Kidney glomerular epithelial cell (primary cell): ENCODE measurements at places on chromosomes 6 and 20.

DNA sequence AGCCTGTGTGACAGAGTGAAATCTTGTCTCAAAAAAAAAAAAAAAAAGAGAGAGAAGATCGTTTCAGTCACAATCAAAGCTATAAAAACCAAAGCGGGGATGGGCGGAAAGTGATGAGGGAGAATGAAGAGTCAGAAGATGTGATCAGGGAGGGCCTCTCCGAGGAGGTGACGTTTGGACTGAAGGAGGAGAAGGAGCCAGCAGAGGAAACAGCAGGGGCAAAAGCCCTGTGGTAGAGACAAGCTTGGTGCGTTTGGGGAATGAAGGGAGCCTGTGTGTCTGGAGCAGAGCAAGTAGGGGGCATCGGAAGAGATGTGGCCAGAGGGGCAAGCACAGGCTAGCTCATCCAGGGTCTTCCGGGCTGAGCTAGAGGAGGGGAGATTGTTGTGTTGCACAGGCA, 14.5 kb upstream of the LBP start:
- no peak for DNase-seq

DNA sequence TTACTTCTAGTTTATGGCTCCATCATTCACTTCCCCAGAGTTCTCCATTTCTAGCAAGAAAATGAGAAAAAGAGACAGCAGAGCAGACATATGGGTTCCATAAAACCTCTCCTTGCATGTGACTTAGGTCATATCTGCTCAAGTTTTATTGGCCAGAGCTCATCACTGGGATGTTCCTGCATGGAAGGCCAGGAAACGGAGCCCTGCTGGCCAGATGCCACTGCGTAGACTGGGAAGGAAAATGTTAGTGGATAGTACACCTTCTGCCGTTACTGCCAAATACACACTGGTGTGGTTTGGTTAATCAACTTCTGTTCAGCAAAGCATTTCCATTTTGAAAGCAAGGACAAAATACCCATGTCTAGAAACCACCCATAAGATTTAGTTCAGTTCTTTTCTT, 220.6 kb upstream of the TSHZ2 start:
- no peak for DNase-seq

DNA sequence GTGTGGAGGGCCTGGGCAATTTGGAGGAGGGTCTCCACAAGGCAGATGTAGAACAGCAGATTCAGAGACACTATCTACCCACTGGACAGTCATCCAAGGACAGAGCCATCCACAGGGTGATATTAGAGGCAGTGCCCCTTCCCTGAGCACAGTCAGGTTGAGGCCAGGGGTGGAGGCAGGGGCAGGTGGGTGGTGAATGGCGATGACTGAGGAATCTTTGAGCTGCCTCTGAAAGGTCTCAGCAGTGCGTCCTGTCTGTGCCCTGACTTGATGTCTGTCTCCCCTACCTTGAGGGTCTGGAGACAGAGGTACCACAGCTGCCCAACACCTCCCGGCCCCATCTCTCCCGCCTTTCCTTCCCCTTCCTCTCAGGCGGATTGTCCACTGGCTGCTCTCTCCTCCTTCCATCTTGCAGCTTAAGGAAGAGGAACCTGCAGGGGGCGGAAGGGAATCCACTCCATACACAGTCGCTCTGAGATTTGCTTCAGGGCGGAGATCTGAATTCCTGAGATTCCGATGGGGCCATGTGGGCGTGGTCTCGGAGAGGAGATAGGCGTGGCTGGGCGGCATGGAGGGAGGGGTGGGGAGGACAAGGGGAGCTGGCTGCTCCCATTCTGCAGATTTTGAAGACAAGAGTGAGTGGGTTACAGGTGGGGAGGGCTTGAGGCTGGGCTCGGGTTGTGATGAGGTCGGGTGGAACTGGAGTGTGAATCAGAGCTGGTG, 1.7 kb downstream of the MUCL3 start:
- DNase-seq: peak; percentile 78

DNA sequence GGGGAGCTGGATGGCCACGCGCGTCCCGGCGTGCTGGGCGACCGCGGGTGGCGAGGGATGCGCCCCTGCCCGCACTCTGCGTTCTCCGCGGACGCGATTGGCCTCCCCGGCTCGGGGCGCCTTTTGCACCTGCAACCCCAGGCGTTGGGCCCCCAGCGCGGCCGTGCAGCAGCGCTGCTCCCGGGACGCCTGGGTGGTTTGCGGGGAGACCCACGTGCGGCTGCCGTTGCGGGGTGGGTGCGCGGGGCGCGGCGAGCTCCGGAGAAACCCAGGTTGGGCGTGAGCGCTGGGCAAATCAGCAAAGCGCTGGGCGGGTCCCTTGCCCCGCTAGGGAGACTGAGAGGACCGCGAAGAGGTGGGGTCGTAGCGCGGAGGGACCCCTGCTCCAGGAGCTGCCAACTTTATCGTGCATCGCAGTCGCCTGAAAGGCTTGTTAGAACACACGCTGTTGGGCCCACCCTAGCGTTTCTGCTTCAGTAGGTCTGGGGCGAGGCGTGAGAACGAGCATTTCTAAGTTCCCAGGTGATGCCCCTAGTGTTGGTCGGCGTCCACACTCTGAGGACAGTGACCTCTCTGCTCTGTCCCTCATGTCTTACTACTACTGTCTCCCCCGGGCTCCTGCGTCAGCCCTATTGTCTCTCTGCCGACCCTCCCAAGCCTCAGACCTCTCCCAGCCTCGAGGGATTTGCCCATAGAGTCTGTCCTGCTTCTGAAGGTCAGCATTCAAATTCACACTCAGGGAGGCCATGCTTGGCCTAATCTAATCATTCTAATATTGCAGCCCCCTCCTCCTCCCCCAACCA, 538 bp upstream of the ZFP64 start:
- DNase-seq: peak; percentile 30

DNA sequence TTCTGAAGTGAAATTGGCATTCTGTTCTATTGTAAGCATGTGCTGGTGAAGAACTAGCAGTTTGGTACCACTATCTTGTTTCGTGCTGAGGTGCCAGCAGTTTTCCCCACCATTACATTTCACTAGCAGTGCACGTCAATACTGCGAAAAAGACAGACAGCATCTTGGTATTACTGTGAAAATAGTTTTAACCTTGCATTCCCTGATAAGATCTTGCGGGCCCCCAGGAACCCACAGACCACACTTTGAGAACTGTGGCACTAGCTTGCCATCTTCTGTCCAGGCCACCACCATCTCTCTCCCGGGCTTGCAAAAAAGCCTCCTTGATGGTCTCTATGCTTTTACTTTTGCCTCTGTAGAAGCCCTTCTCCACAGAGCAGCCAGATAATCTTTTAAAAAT, 185.7 kb downstream of the BACH2 start:
- no peak for DNase-seq

GRCh38 chr6:157322792-157323254, 496 bp downstream of the TMEM242 start:
- no peak for DNase-seq

GRCh38 chr6:169787797-169788196, 36.4 kb downstream of the ERMARD start:
- DNase-seq: no peak

GRCh38 chr6:145929037-145929633, 35.0 kb downstream of the SHPRH start:
- DNase-seq: peak; percentile 42

DNA sequence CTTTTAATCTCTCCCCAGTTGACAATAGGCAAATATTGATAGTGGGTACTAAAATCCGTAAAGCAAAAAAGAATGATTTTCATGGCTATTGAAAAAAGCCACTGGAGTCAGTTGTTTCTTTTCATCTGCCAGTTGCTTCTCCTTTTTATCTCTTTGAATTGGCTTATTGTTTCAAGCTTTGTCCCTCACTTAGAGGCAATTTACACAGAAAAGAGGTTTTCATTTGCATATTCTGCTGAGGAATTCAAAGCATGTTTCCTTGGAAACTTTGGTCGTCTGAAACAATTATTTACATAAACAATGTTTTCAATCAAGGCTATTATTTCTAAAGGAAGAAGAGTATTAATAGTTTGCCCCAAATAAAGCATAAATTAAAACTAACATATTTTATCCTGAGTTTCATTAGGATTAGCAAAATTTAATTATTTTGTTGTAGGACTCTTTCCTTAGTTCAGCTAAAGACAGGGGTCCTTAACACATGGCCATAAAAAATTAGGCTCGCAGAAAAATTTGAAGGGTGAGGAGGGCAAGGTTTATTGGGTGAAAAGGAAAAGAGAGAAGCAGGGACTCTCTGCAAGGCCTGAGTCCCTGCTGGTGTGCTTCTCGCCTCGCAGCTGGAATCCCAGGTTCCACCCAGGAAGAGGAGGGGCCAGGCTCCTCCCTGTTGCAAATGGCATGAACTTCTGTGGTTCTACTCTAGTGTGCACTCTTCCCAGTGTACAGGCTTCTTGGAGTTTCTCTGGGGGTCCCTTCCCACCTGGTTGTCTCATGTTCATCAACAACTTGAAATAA, 138.8 kb upstream of the LAMA2 start:
- no peak for DNase-seq

DNA sequence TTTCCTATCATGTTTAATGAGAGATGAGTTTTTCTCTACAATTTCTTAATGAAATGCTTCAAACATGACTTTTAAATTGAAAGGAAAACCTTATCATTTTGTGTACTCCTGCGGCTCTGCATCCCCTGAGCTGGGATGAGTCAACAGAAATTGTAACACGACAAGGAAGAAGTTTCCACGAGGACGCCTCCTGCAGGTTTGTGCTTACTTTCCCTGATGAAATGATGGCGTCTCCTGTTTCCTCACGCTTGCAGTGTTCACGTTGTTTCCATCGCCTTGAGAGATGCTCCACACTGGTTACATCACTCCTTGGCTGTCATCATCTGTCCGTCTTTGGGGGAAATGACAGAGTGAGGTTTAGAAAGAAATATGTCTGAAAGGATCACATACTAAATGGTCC, 233.7 kb upstream of the ZFP64 start:
- no peak for DNase-seq

- DNase-seq: no peak
These were observed 434 bp downstream of the ZKSCAN4 start for GRCh38 chr6:28251661-28252008.

GRCh38 chr6:37576336-37576737, 76.6 kb upstream of the CCDC167 start:
- DNase-seq: peak; percentile 53

GRCh38 chr6:9621276-9621675, 793.6 kb downstream of the TFAP2A start:
- DNase-seq: peak; percentile 81

- peak; percentile 71 for DNase-seq
These were observed 42.5 kb upstream of the CD83 start for GRCh38 chr6:14075095-14075503.

- DNase-seq: no peak
These were observed 17.9 kb upstream of the ANKRD60 start for GRCh38 chr20:58246346-58246745.

GRCh38 chr6:106066989-106067388, 19.1 kb upstream of the PRDM1 start:
- DNase-seq: no peak

DNA sequence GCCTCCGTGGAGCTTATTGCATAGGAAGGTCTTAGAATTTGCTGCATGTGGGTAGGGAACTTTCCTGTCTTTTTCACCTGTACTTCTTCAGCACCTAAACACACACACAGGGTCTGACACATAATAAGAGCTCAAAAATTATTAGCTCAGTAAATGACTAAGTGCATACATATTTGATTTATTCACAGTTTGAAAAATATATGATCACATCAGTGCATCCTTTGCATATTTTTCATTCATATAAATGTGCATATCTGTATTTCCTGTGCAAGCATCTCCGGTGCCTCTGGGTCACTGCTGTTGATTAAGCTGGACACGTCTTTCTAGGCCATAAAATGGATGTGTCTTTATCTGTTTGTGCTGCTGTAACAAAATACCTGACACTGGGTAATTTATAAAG, 234.7 kb downstream of the UST start:
- DNase-seq: no peak

DNA sequence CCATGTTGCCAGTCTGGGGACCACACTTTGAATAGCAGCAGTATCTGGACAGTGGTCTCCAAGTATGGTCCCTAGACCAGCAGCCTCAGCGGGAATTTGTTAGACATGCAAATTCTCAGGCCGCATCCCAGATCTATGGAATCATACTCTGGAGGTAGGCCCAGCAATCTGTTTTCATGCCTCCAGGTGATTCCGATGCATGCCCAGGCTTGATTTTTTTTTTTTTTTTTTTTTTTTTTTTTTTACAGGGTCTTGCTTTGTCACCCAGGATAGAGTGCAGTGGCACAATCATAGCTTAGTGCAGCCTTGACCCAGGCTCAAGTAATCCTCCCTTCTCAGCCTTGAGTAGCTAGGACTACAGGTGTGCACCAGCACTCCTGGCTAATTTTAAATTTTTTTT, 682 bp upstream of the SLA2 start:
- DNase-seq: no peak

- DNase-seq: no peak
These were observed 14.0 kb downstream of the GCNT2 start for GRCh38 chr6:10535193-10535592.

GRCh38 chr6:88006557-88006956, 41.1 kb upstream of the SPACA1 start:
- DNase-seq: no peak

DNA sequence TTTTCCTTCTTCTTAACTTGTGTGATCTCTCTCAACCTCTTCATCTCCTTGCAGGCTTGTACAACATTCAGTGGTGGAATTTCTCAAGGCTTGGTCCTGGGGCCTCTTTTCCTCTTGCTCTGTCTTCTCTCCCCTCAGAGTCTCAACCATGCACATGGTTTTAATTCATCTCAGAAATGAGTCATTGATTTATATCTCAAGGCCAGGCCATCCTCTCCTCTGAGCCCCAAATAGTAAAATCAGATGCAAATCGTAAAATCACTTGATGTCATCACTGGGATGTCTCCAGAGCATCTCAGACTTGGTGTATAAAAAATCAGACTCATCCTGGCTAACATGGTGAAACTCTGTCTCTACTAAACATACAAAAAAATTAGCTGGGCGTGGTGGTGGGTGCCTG, 85.0 kb downstream of the FNDC1 start:
- DNase-seq: no peak

DNA sequence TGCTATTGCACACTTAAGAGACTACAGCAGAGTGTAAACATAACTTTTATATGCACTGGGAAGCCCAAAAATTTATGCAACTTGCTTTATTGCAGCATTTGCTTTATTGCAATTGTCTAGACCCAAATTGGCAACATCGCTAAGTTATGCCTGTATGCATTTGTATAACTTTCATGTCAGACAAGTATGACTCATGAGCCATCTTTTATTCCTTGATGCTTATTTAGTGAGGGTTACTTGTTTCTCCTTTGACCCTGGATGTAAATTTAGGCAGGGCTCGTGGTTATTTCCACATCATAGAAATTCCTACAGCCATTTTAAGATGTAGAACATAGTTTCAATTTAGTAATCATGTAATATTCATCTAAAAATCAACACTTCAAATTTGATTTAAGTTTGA, 130.3 kb upstream of the LY86 start:
- DNase-seq: no peak
